ENCODE measurements at places on chromosomes 7 and 10.

- DNase-seq = no peak
Measured at GRCh38 chr10:21402606-21403083, 122.8 kb downstream of the SKIDA1 start.

- DNase-seq = no peak
Measured at GRCh38 chr10:77746047-77746707, 108.6 kb upstream of the KCNMA1 start.

DNA sequence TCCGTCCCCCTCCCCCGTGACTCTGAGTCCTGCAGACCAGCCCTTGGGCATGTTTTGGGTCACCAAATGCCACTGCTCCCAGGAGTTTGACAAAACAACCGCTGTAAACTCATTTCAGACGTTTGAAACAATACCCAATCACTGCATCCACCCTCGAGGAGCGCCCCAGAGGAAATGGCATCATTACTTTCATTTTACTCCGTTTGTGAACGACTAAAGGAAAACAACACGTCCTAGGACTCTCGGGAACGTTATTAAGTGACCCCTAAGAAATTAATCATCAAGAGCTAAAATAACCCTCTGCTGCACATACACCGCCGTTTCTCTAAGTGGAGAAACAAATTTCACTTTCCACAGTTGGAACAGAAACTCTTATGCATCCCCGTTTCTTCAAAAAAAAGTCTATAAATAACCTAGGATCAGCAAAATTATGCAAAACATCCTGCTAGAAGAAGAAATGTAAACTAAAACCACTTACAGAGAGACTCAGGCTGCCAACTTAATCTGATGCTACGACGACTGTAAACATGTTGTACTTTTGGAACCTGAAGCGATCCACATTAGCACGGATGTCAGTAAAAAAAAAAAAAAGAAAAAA, 109.9 kb upstream of the EFCAB10 start:
- peak; percentile 21 for DNase-seq

DNA sequence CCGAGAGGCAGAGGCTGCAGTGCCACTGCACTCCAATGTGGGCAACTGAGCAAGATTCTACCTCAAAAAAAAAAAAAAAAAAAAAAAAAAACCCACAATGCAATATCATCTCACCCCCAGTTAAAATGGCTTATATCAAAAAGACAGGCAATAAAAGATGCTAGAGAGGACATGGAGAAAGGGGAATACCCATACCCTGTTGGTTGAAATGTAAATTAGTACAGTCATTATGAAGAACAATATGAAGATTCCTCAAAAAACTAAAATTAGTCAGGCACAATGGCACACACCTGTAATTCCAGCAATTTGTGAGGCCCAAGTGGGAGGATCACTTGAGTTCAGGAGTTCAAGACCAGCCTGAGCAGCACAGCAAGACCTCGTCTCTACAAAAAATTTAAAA, 25.7 kb downstream of the ABI1 start:
- DNase-seq = no peak

- DNase-seq = peak; percentile 3
Measured at GRCh38 chr10:82377608-82378007, 502.6 kb downstream of the NRG3 start.

DNA sequence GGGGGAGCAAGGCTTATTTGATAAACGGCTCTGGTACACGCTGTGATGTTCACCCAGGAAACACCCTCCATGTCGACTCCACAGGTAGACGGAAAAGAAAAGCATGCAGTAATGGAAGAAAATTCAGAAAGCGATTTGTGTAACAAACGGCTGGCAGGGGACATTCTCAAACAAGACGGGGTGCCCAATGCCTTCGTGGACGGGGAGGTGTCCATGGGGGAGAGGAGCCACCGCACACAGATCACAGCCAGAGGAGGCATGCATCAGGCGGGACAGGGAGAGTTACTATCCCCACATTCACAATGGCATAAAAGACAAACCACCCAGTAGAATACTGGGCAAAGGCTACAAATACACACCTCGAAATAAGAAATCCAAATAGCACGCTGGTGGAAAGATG, 20.1 kb downstream of the CNPY1 start:
- no peak for DNase-seq

- peak; percentile 59 for DNase-seq
Measured at GRCh38 chr10:59234816-59235429, 58.5 kb downstream of the PHYHIPL start.

DNA sequence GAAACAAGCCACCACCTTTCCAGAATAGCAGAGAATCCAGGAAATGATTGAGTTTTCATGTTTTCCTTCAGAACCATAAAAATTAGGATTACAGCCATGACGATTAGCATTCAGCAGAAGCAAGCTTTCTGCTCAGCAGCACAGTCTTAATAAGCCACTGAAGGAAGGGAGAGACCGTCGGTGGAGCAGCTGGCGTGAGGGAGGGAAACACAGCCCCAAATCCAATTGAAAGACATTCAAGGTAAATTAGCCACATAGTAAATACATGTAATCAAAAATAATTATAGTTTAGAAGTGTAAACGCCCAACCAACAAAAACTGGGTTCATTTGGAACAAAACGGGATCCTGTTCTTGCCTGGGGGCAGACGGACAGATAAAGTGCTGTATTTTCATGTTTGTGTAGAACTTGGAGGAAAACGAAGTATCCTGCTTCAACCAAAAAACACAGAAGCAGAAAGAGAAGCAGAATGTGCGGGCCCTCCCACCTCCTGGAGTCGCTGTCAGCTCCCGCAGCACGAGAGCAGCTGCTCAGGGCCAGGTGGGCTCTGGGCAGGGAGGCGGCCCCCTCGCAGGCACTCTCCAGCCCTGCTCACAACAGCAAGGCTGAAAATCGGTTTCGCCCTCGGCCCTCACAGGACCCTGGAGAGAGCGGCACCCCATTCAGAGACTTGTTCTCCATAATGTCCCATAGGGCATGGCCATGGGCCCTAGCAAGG, 84.9 kb downstream of the TCERG1L start:
- no peak for DNase-seq

DNA sequence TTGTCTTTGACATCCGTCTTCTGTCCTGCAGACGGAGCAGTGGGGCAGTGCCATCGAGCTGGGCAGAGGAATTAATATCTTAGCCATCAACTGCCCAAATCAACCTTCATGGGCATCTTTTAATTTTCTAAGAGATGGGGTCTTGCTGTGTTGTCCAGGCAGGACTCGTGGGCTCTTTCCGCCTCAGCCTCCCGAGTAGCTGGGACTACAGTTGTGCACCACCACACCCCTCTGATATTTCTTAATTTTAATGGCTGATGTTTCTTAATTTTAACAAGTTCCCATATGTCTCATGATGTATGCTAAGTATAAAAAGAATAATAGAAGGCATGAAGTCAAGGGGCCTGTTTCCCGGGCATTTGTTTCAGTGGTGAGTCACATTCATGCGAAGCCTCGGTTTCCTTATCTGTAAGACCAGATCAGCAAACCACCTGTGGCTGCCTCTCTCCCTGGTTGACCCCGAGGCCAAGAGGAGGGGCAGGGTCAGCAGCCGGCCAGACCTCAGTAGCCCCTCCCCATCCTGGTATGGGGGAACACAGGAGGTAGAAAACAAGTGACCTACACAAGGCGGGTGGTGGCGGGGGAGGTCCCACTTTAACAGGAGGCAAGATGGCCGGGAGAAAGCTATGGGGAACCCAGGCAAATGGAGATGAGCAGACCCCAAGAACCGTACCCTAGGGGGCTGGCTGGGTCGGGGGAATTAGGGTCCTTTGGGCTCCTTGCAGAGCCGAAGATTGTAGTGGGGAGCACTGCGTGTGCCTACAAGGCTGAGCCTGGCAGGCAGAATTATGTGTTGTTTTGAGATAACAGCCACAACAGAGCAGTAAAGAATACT, 85.5 kb downstream of the CUX1 start:
- DNase-seq = peak; percentile 85

DNA sequence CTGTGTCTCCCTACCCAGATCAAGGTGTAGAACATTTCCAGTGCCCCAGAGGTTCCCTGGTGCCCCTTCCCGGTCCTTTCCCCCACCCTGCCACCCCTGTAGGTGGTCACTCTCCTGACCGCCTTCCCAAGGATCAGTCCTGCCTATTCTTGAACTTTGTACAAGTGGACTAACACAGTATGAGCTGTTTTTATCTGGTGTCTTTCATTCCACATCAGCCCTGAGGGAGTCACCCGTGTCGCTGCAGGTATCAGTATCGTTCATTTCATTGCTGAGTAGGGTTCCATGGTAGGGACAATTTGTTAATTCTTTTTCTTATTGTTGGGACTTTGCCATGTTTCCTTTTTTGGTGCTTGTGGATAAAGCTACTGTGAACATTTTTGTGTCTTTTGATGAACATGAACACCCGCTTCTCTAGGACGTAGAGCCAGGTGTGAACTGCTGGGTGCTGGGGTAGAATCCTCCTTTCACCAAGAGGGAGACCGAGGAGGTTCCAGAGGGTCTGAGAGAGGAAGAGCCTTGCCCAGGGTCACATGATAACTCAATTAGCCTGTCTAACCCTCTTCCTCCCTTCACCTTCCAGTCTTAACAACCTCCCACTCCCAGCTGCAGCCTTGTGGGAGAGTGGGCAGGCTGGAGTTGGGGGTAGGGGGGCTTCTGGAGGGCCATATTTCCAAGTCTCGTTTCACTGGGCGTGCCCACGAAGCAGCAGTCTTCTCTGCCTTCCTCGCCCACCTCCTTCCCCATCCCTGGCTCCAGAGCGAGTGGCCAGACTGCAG, 18.0 kb downstream of the PALD1 start:
- no peak for DNase-seq

- no peak for DNase-seq
Measured at GRCh38 chr10:103044942-103045489, 126.9 kb downstream of the CNNM2 start.

- peak; percentile 19 for DNase-seq
Measured at GRCh38 chr10:88318803-88319202, 264.3 kb downstream of the RNLS start.

GRCh38 chr10:84593506-84593905, 265.1 kb downstream of the CCSER2 start:
- no peak for DNase-seq

DNA sequence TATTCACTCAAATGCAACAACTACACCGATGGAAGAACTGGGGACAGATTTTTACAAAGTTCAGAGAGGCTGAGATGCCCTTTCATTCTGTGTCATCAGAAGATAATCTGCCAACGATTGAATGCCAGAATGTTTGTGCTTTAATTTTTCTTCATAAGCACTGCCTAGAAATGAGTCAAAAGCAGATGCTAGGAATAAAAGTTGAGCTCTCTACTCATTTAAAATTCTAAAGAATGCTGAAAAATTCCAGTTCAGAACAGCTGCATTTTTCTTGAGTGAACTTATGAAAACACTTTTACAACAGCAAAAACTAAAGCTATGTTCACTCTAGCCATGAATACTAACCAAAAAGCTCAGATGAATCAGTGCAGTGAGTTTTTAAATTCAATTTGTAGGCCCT, 22.3 kb upstream of the FAM133B start:
- DNase-seq = no peak

DNA sequence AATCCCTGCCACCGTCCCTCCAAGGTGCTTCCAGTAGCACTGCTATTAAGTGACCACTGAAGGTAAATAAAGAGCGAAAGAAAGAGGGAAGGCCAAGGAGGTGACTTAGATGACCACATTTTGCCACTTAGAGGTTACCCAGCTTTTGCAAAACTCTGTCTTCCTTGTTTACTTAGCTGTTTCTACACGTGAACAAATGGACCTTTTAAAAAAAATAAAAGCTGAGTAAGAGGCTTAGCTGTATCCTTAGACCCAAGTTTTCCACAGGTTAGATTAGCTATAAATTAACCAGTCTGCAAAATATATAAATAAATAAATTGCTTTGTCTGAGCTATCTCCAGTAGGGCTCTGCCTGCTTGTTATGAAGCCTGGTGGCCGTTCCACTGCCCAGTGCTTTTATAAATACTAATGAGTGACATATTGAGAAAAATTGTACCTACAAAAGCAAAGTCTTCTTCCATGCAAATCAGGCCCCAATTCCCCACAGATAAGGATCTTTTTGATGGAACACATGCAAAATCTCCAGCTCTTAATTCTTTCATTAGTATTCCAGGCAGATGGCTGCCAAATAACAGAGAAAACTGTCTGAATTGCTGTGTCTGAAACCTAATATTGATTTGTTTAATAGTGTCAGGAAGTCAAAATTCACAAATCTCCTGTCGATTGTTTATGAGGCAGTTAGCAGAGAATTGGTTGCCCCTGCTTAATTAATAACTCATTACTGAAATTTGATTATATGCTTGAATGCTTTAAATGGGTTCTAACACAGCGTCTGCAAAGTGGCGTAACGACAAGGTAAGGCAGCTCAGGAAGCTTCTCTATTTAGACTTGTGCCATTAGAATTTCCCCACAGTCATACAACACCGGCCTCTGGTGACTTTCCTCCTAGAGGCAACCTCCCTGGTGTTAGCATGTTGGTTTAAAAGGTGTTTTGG, 176.7 kb downstream of the EMX2 start:
- no peak for DNase-seq

GRCh38 chr7:155731380-155731779, 80.9 kb downstream of the SHH start:
- no peak for DNase-seq

- no peak for DNase-seq
Measured at GRCh38 chr10:110268971-110269370, 35.7 kb downstream of the SMNDC1 start.

DNA sequence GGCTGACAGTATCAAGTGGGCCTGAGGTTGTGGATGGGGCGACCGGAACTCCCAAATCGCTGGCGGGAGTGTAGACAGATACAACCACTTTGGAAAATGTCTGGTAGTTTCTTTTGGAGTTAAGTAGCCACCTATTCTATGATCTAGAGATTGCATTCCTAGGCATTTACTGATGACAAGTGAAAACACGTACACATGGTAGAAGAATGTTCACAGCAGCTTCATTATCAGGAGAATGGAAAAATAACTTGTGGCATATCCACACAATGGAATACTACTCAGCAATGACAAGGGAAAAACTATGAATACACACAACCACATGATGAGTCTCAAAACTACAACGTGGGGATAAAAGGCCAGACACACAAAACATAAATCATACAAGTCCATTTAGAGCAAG, 146.0 kb downstream of the MYOF start:
- no peak for DNase-seq

DNA sequence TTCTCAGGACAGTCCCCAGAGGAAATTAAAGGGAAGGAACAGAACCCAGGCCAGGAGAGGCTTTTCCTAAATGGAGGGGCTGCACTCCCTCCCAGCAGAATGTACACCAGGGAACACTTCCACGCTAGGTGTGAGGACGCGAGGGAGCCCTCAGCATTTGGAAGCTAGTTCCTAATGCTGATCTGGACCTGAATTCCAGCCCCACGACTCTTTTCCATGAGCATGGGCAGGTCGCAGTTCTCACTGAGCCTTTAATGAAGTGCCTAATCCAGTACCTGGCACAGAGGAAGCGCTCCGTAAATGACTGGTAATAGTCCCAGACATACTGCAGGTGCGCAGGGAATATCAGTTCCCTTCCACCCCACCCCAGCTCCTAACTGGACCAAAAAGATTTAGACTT, 1.1 kb downstream of the ALOX5 start:
- DNase-seq = no peak

GRCh38 chr10:71217266-71218045, 5.1 kb downstream of the UNC5B start:
- DNase-seq = peak; percentile 65

- DNase-seq = peak; percentile 28
Measured at GRCh38 chr10:119700321-119700954, 25.4 kb upstream of the INPP5F start.
